Glomerular endothelial cell (primary cell): ENCODE measurements at places on chromosomes 4 and X. TPM values are rescaled to one million over a fixed set of nuclear protein-coding genes. Genes with fewer than 3 reads are reported as not detected.

FGFRL1 gene
- total RNA-seq: 22.3 and 27.7 TPM in 2 replicates

NPNT gene
- total RNA-seq: 0.64 and 2.1 TPM in 2 replicates

CT45A8 gene
- total RNA-seq: not detected in 2 replicates

CSAG3 gene
- total RNA-seq: not detected in 2 replicates

MBNL3 gene
- 2.1 and 2.6 TPM in 2 replicates for total RNA-seq
